Naive B cell (primary cell): ENCODE measurements at places on chromosomes 7 and 10. TPM values are rescaled to one million over a fixed set of nuclear protein-coding genes. Genes with fewer than 3 reads are reported as not detected.

AOC1 gene
- polyA plus RNA-seq = not detected

ADAMTS14 gene
- not detected for polyA plus RNA-seq

- H3K4me1 ChIP-seq = no peaks in the 10 kb centered on the region
- no peak for DNase-seq
- H3K4me3 ChIP-seq = no peak overlapping the region
- H3K27ac ChIP-seq = no peak overlapping the region
- peaks cover 8% of the 10 kb centered on the region for H3K27me3 ChIP-seq
Measured at GRCh38 chr10:93160140-93160539, 86.4 kb downstream of the CYP26A1 start.

DNA sequence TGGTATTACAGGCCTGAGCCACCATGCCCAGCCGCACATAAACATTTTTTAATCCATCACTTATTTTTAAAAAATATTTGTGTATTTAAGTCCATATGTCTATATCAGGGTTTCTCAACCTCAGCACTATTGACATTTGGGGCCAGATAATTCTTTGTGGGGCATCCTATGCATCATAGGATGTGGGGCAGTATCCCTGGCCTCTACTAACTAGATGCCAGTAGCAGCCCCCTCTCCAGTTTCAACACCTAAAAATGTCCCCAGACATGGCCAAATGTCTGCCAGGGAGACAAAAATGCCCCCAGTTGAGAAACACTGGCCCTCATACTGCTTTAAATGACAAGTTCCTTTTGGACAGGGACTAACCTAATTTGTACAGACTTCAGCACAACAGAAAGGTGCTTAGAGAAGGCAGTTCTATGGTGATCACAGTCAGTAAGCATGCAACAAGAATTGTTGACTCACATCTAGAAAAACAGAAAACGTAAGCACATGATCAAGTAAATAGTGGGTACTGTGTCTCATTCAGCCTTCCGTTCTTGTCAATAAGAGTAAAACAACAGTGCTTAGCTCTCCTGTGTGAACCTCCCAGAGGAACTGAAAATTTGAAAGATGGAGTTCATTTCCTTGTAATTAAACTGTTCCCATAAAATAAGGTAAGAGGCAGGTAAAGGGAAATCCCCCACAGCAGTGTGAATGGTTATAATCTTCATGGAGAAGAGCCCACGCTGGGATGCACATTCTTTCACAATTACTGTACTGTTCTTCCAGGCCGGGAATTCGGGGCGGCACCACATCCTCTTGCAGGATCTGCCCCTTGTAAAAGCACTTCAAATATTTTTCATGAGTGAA is 17.3 kb upstream of the ADRB1 start:
- peaks cover 37% of the 10 kb centered on the region for H3K4me1 ChIP-seq
- H3K27ac ChIP-seq = no peak overlapping the region
- no peaks in the 10 kb centered on the region for H3K27me3 ChIP-seq

DNA sequence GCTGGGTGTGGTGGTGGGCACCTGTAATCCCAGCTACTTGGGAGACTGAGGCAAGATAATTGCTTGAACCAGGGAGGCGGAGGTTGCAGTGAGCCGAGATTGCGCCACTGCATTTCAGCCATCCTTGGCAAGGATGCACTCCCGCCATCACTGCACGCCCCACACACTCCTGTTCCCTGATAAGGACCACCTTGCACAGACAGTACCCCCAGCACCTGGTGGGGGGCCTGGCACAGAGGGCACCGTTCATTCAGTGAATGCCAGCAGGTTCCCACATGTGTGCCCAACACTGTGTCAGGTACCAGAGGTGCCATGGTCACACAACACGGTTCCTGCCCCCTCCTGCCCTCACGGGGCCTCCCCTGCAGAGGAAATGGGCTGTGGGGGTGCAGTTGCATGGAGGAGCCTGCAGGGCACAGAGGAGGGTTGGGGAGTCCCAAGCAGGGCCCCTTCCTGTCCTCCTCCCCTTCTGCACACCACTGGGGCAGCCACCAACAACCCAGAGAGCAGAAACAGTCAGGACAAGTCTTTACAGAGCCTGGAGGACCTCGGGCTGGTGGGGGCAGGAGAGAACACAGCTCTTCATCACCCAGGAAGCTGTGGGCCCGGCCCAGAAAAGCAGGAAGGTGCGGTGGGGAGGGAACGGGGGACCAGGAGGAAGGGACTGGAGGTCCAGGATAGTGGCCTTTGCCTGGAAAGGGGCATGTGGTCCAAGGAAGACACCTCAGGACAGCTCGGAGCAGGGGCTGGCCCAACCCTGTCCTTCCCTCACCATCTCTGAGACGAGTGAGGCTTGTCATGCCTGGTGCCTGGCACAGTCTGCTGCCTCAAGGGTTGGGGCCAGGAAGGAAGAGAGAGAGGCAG is 7.1 kb downstream of the CRYGN start:
- peaks cover 23% of the 10 kb centered on the region for H3K4me1 ChIP-seq
- H3K36me3 ChIP-seq = no peaks in the 10 kb centered on the region
- H3K27me3 ChIP-seq = peaks cover 11% of the 10 kb centered on the region
- DNase-seq = peak; percentile 12

DNA sequence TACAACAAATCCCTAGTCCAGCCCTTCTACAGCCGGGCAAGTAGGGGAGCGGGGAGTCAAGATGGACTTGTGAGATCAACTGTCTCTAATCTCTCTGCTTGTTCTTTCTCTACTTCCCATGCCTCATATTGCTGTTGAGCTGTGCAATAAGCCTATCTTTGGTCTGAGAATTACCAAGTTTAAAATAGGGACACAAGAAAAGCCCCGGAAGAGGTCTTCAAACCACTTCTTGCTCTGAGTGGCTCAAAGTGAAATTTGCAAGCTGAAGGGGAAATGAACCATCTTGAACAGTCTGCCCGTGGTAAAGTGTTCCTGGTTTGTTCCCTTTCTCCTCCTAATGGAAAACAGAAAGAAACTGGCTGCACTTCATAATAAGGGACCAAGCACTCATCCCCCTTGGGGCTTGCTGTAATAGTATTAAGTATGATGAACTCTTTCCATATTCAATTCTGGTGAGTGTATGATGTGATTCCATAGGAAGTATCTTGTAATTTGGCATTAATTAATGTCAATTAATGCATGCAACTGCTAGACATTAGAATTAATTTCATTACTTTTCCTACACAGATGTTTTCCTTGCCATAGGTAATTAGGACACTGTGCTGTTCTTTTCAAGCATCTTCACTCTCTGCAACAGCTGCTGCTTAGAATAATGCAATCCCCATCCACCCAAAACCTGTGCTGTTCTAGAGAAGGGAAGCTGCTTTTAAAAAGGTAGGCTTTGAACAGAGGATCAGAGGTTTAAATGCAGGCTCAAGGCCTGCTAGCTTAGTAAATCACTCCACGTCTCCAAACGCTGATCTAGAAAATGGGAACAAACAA is 449.6 kb downstream of the SORCS1 start:
- H3K4me1 ChIP-seq = no peaks in the 10 kb centered on the region
- no peak for DNase-seq
- H3K27ac ChIP-seq = no peak overlapping the region
- no peaks in the 10 kb centered on the region for H3K36me3 ChIP-seq
- H3K27me3 ChIP-seq = no peaks in the 10 kb centered on the region
- no peak overlapping the region for H3K4me3 ChIP-seq

GRCh38 chr10:72087392-72087968 is 871 bp downstream of the SPOCK2 start:
- peak overlapping the region; percentile 94 for H3K4me3 ChIP-seq
- peak overlapping the region; percentile 88 for H3K27ac ChIP-seq
- H3K36me3 ChIP-seq = no peaks in the 10 kb centered on the region
- peaks cover 50% of the 10 kb centered on the region for H3K4me1 ChIP-seq
- peak; percentile 55 for DNase-seq
